ENCODE measurements at places on chromosomes 2 and 18.

- DNase-seq: no peak
Observed at GRCh38 chr2:203948733-203949132, 12.2 kb downstream of the ICOS start.

GRCh38 chr2:164935118-164936101 is 19.9 kb downstream of the SLC38A11 start:
- peak; percentile 70 for DNase-seq

- DNase-seq: no peak
Observed at GRCh38 chr2:70255637-70256314, 2.2 kb upstream of the PCYOX1 start.

- DNase-seq: no peak
Observed at GRCh38 chr2:118689874-118690273, 157.6 kb downstream of the EN1 start.

GRCh38 chr2:135525786-135526185 is 5.2 kb downstream of the ZRANB3 start:
- DNase-seq: no peak

GRCh38 chr2:198073253-198073652 is 268.9 kb downstream of the PLCL1 start:
- DNase-seq: no peak
